GM12891 (cell line): ENCODE measurements at places on chromosomes 2 and 18.

- DNase-seq = no peak
These were observed 113.9 kb downstream of the CCDC85A start for GRCh38 chr2:56297671-56298070.

GRCh38 chr18:50896093-50896492 lies 17.2 kb downstream of the ME2 start:
- no peak for DNase-seq

DNA sequence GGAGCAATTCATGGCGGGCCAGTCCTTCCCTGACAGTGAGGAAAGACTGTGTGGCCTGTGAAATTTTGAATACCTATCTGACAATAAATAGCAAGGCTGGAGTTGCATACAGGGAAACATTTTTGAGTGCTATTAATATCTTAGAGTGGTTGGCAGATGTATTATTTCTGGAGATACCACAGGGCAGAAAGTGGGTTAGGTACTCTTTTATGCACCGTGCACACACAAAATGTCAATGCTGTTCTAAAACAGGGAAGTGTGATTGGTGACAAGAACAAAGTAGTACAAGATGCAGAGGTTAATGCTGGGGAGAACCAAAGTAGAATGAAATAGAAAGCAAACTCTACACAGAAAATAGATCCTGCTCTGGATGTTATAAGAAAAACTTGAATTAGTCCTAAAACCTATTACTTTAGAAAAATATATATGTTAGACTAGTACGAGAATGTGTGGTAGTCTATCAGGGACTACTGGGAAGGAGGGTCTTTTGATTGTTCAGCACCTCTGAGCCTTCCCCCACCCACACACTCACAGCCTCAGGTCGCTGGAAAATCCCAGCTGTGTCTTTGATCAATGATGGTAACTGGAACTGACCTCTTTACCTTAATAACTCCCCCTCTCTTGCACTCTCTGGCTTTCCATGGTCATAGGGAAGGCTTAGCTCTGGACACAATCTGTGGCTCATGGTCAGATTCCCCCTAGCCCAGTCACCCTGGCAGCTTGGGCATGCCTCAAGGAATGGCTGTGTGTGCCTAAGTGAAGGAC lies 58.2 kb downstream of the SERPINB8 start:
- DNase-seq = no peak

GRCh38 chr2:8987410-8987809 lies 16.1 kb downstream of the MBOAT2 start:
- no peak for DNase-seq

- no peak for DNase-seq
These were observed 60.7 kb downstream of the COMMD1 start for GRCh38 chr2:61966087-61966727.

GRCh38 chr18:73279498-73279897 lies 411.7 kb upstream of the NETO1 start:
- DNase-seq = no peak

DNA sequence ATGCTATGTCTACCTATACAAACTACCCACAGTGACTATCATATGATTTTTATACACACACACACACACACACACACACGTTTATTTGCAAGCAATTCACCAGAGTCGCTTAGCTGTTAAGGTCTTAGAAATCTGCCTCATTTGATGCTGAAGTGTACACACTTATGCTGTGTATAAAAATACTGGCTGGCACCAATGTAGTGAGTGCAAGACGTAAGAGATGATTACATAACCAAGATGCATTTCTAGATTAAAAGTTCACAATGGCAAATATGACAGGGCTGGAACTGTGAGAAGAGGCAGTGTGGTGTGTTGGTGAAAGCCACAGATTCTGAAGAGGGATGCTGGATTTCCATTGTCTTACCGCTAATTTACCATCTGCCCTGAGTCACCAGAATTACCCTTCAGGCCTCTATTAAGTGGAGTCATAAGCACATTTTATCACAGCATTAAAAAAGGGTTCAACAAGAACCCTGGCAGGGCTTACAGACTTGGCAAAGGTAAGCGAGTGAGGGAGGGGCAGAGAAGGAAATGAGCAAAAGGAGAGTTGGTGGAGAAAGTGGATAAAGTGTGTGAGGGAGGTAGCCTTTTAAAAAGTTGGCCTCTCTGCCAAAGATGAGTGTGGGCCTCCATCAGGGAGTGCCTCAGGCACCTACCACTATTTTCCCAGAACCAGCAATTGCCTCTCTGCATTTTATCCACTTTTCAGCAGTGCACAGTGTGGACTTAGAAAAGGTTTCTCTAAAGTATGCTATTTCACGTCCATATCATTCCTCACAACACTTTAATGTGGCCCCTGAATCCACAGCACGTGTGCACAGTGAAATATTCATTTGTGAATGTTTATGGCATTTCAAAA lies 21.5 kb downstream of the MEIS1 start:
- no peak for DNase-seq

- DNase-seq = no peak
These were observed 31.1 kb downstream of the NDUFA10 start for GRCh38 chr2:239994086-239994485.

DNA sequence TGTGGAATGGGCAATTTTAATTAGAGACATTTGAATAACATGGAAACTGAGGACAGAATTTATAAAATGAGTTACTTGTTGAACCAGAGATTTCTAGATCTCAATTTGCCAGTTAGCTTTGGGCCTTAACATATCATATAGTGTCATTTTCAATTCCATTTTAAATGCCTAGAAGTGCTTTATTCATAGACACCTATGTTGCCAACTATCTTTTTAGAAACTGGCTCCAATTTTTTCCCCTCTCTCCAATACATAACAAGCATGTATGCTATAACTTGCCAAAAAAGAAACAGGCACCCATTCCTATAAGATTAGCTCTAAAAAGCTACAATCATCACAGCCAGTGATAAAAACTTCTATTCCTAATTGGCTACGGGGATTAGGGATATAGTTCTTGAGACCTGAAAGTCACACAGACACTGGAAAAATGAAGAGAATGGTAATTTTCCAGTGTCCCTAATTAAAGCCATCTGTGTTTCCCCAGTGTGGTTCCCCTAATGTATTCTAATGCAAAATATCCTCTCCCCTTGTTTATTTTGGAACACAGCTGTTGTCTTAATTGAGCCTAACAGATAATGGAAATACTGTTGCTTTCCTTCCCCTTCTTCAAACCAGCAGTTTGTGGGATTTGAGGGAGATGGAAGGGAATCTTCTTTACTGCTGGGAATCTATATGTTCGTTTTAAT lies 205.5 kb upstream of the FSHR start:
- DNase-seq = no peak

DNA sequence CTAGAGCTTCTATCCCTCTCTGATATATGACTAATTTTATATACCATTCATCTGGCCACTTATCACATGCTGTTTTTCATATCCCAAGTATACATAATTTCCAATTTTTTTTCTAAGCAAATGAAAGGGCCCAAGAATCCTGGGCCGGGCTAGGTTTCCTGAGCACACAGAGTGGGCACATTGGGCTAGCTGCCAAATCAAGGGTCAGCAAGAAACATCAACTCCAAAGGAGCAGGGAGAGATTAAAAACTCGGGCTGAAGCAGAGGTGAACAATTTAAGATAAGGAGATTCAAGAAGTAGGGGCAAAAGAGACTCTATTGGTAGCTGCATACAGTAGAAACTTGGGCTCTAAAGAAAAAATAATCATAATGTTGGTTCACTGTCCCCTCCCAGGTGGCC lies 39.0 kb downstream of the OLA1 start:
- no peak for DNase-seq

- no peak for DNase-seq
These were observed 1.5 kb downstream of the SLC39A10 start for GRCh38 chr2:195658541-195658890.

GRCh38 chr2:112138159-112139032 lies at the start of gene FBLN7:
TSS of gene FBLN7 (plus strand) at chr2:112138385. CDS start at chr2:112138656, 271 bp downstream.
- no peak for DNase-seq

DNA sequence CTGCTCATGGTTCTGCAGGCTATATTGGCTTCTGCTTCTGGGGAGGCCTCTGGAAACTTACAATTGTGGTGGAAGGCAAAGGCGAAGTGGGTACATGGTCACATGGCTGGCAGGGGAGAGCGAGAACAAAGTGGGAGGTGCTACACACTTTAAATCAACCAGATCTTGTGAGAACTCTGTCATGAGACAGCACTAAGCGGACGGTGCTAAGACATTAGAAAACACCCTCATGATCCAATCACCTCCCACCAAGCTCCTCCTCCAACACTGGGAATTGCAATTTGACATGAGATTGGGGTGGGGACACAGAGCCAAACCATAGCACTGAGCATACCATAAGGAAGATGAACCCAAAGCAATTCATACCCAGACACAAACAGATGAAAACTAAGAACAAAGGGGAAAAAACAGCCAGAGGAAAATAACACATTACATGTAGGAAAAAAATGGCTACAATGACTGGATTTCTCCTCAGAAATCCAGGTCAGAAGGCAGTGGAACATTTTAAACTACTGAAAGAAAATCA lies 31.1 kb upstream of the INO80C start:
- DNase-seq = no peak

GRCh38 chr2:19806131-19806530 lies 95.7 kb downstream of the TTC32 start:
- no peak for DNase-seq

DNA sequence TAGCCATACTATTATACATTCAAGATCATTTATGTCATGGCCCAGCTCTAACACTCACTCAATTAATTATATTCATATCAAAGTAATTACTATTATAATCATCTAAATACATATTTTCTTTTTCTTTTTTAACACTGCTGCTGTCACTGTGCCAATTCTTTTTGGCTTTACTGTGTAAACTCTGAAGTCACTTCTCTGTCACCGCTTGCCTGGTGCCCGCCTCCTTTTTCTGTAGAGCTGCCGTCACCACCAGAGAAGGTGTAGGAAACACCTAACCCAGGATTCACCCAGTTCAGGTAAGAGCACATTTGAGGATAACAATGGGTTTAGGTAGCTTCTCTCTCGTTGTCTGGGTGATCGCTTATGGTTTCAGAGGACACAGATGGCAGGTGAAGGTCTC lies 93.3 kb downstream of the AOX1 start:
- DNase-seq = no peak

DNA sequence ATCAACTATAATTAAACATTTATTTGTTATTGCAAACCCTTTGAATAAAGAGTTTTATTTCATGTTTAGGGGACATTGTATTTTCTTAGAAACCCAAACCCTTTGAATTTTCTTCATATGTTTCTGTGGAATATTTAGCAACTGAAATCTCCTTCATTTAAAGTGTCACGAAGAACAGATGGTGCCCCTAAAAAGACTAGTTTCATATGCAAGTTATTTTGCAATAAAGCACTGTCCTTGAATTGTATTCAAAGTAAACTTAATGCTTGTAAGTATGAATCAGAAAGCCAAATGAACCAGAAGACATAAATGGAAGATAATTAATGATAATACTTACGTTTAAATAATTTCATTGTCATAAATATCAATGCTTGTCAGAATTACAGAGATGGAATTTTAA lies 151.9 kb upstream of the CWC22 start:
- DNase-seq = no peak

GRCh38 chr18:57687970-57688369 lies 66.3 kb upstream of the NARS1 start:
- DNase-seq = no peak

DNA sequence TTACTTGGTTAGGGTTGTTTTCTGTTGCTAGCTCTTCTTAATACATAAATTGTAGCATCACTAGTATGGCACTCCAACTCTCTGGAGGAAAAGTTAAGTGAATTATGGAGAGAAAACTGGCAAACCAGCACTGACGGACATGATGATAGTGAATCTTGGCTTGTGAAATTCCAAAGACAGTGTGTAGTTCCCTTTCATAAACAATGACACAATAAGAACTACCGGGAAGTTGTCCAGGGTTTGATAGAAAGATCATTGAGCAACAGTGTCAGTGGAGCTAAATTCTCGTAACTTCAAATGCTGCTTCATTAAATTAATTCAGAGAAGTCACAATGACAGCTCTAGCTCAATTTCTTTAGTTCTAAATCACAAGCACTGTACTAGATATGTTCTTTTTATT lies 66.5 kb downstream of the RIT2 start:
- no peak for DNase-seq

DNA sequence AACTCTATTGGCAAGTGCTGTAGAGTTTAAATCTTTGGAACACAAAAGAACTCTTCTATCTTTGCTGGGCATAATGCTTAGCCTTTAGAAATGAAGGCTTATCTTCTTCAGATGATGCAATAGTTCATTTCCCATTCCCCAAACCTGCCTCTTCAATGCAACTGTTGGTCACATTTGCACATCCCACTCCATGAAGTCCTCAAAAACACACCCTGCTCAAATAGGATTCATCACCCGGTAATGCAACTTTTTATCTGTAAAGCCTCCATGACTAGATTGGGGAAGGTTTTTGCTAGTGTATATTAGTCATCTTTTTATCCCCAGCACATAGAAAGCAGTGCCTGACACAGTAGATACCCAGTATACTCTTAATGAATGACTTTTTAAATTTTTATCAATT lies 376.4 kb downstream of the RBM43 start:
- DNase-seq = no peak

GRCh38 chr2:217225596-217225995 lies 365.7 kb upstream of the TNP1 start:
- DNase-seq = no peak

DNA sequence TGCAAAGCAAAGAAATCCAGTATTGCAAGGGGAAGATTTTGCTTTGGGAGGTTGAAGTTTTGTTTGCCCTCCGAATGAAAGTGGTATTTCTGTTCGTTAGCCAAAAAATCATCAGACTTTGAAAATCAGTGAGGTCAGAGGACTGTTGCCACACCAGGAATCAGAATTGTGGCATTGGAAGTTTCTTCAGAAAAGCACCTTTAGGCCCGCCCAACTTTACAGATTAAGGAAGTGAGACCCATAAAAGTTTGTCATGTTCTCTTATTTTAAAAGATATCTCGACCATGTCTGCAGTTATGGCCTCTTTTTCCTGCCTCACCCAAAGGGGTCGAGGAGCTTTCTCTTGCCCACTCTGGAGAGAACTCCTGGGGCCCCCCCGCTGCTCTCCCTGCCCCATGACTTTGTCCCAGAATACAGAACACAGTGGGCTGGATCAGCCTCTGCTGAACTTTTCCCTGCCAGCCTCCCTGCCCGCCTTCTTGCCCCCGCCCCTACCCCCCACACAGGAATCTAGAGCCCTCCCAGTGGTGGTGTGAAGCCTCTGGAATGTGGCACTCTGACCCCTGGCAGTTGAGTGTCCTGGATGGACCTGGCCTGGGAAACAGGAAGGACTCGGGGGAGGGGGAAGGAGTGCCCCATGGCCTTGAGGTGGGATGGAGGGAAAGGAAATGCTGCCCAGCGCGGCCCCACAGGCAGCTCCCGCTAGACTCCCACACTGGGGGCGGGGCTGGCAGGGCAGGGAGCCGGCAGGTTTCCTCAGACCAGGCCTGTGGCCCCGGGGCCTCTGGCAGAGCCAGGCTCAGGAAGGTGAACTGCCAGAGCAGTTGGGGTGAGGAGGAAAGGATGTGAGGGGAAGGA lies 25.3 kb downstream of the CRIM1 start:
- no peak for DNase-seq

- DNase-seq = no peak
These were observed 46.0 kb upstream of the FAM136A start for GRCh38 chr2:70347831-70348230.

DNA sequence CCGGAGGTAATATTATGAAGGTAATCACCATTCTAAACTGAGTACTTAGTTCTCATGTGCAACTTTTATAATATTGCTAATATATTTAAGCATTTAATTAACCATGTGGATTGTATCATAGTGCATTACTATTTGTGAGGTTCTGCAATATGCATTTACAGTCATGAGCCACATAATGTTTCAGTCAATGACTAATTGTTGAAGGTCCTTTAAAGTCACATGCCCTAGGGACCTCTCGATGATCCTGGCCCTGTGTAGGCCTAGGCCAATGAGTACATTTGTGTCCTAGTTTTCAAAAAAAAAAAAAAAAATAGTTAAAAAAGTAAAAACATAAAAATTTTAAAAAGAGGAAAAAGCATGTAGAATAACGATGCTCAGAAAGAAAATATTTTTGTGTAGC lies 298.0 kb downstream of the DSEL start:
- DNase-seq = no peak
